ENCODE measurements at places on chromosomes 5 and 9. TPM values are rescaled to one million over a fixed set of nuclear protein-coding genes. Genes with fewer than 3 reads are reported as not detected.
A peak's percentile ranks its signal among the peaks of the same experiment; 100 is the strongest.

KIF27 gene
- total RNA-seq = 6.0 TPM

PCDHB3 gene
- 1.8 TPM for total RNA-seq

SLC34A1 gene
- not detected for total RNA-seq

- no peak for DNase-seq
Measured at GRCh38 chr5:98042521-98042920, 730.9 kb upstream of the RGMB start.

PCDHGA3 gene
- total RNA-seq = 4.2 TPM

DNA sequence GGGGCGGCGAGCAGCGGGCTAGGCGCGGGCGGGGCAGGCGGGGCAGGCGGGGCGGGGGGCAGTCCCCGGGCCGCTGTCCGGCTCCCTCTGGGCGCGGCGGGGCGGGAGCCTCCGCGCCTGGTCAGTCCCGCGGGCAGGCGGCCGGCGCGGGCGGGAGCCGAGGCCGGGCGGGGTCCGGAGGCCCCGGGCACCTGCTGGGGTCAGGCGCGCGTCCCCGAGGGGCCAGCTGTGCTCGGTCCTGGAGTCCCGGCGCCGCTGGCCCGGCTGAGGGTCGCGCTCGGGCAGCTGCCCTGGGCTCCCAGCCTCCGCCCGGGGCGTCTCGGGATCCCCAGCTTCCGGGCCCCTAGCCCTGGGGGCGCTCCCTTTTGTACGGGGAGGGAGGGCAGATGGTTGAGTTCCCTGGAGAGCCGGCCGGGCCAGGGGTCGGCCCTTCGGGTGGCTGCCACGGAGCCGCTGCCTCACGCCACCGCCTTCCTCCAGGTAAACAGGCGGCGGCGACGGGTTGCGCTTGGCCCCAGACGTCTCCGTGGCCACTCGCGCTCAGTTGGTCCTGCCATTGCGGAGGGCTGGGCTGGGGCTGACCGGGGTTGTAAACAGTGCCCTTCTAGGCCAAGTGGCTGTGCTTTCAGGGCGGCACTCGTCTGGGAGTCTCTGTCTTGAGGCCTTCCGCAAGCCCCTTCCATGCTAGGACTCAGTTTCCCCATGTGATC is 473 bp downstream of the ZBTB34 start:
- DNase-seq = peak; percentile 54

MARCHF3 gene
- 2.1 TPM for total RNA-seq

FAM221B gene
- not detected for total RNA-seq

GRCh38 chr9:77534376-77535057 is 113.6 kb downstream of the GNA14 start:
- DNase-seq = no peak

SPIN1 gene
- 21.8 TPM for total RNA-seq

DNA sequence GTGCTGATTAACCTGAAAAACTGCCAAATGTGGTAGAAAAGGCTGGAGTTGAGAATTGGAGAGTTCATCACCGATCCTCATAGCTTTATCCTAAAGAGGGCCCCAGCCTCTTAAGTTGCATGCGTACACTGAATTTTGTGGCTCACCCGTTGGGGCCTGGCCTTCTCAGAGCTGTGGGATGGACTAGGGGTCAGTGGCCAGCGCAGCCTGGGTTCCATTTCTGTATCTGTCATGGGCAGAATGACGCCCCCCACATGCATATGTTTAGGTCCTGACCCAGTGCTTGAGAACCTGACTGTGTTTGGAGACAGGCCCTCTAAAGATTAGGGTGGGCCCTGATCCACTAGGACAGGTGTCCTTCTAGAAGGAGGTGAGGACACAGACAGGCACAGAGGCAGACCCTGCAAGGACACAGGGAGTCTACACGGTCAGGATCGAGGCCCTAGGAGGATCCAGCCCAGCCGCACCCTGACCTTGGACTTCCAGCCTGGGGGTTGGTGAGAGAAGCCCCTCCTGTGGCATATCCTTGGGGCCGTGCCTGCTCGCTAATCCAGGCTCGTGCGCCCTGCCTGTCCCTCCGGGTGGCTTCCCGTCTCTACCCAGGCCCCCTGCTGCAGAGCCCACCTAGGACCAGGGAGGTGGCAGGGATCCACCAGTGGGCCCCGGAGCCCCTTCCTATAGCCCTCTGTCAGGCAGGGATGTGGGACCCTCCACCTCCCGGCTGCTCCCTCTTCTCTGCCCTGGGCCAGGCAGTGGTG is 32.2 kb downstream of the NDUFS6 start:
- DNase-seq = no peak

CNTFR gene
- total RNA-seq = 16.8 TPM

GRCh38 chr5:38532165-38532669 is 24.2 kb downstream of the LIFR start:
- no peak for DNase-seq

GNAQ gene
- total RNA-seq = 22.1 TPM
